Foreskin fibroblast (primary cell): ENCODE measurements at places on chromosomes 6 and 20.
A peak's percentile ranks its signal among the peaks of the same experiment; 100 is the strongest.

DNA sequence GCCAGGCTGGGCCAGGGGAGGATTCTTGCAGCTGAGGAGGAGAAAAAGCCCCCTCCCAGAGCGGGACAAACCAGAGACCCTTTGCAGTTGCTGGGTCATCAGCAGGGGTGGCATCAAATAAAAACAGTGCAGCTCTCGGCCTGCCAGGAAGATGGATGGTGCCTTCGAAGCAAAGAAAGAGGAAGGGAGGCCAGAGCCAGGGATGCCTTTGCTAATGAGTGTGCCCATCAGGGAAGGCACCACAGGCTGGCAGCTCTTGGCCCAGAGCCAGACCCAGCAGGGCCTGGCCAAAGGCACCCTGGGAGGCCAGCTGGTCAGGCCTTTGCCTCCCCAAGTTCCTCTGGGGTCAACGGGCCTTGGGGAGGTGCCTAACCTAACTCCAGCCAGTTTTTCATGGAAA lies 26.3 kb upstream of the ZNF318 start:
- DNase-seq, result no peak

GRCh38 chr6:28218312-28219248 lies 6.5 kb upstream of the ZSCAN9 start:
- DNase-seq, result peak; percentile 42

GRCh38 chr6:139533573-139534471 lies 159.4 kb upstream of the CITED2 start:
- DNase-seq, result peak; percentile 87

DNA sequence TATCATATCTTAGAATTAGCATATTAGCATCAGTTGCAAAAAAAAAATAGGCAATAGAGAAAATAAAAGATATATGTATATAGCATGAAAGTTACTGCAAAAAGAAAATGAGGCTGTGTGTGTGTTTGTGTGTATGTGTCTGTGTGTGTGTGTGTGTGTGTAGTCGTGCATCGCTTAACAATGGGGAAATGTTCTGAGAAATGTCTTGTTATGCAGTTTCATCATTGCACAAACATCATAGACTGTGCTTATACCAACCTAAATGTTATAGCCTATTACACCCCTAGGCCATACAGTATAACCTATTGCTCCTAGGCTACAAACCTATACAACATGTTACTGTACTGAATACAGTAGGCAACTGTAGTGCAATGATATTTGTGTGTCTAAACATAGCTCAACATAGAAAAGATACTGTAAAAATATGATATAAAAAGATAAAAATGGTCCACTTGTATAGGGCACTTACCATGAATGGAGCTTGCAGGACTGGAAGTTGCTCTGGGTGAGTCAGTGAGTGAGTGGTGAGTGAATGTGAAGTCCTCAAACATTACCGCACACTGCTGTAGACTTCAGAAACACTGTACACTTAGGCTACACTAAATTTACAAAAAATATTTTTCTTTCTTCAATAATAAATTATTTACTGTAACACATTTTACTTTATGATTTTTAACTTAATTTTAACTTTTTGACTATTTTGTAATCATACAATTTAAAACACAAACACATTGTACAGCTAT lies 805.1 kb downstream of the KIF16B start:
- no peak for DNase-seq

GRCh38 chr6:40039042-40039441 lies 104.8 kb upstream of the MOCS1 start:
- DNase-seq, result no peak

DNA sequence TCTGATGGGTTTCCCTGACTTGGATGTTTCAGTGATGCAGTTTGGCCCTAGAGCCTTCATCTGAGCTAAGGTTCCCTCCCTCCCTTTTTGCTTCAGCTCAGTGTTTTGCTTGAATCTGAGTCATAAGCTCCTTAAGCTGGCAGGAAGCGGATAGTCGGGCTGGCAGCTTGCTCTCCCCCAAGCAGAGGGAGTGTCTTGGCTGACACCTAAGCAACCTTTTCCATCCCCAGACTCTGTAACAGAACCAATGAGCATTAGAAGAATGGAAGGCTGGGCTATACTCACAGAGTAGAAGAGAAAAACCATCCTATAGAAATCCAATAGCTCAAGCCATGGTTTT lies 98.3 kb downstream of the HAO1 start:
- DNase-seq, result peak; percentile 96

DNA sequence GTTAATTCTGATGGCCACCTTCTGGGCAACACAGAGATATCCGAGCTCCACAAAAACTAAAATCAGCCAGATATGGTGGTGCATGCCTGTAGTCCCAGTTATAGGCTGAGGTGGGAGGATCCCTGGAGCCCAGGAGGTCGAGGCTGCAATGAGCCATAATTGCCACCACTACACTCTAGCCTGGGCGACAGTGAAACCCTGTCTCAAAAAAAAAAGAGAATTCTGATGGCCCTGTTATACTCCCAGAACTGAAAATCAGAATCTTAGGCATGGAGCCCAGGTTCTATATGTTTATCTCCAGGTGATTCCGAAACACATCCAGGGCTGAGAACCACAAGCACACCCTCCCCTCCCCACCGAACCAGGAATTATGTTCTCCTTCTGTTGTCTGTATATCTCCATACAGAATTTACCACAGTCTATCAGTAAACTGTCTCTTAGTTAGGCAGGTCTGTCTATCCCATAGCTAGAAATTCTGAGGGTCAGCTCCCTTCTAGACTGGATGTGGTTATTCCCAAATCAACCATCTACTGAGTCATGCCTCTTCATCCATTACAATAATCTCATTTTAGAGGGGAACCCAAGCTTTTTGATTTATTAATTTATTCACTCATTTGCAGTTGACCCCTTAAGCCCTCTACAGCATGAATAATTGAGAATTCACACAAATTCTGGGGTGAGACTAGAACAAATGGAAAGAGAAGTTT lies 24.8 kb upstream of the CCND3 start:
- DNase-seq, result no peak
